Stimulated activated CD8-positive, alpha-beta memory T cell treated with anti-CD3 and anti-CD28 coated beads, Interleukin-4, amount 100 ng/mL, for 24 hours (primary cell): ENCODE measurements at places on chromosomes 5 and 9.

GRCh38 chr9:70192707-70193106 lies 66.1 kb upstream of the SMC5 start:
- DNase-seq = no peak

DNA sequence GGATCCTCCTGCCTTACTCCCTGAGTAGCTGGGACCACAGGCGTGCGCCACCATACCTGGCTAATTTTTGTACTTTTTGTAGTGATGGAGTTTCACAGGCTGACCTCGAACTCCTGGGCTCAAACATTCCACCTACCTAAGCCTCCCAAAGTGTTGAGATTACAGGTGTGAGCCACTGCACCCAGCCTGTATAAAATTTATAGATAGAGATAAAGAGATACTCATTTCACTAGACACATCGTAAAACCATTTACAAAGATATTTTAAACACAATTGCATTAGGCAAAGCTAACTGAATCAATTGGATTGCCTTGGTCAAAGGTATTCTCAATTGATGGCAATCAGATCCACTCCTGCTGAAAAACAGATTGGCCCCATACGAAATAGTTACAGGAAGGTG lies 52.0 kb downstream of the PDE6A start:
- no peak for DNase-seq

DNA sequence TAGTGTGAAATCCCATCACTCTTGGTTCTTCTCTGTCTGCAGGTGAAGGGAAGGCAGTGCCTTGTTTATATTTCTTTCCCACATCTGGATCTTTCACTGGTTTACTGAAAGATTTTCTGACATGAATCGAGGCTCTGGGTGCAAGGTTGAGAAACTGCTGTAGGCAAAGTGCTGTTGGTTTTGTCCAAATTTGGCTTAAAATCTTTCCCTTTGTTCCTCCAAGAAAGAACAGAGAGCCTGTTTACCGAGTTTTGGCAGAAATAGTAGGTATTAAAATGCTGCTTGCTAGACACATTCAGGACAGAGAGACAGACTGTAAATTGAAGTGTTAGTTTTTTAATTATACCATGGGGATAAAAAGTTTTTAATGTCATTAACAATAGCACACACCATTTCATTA lies 21.5 kb downstream of the SKP2 start:
- DNase-seq = no peak

DNA sequence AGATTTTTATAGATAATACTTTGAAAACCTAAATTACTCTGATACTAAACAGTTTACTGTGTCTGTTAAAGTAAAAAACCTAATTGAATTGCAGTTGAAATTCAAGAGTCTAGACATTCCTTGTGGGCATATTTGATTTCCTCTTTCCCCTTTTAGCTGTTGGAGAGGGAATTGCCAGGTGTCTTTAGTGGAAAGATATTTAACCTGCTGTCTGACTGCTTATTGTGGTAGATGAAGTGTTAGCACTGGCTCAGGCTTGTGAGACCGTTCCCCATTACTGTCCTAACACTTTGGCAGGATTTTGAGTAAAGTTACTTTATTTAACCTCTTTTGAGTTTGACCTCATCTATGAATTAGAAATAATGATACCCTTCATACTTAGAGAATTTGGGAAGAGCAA lies 16.4 kb downstream of the MAP3K1 start:
- no peak for DNase-seq

- no peak for DNase-seq
Observed at GRCh38 chr5:98605426-98605825, 168.0 kb upstream of the RGMB start.

DNA sequence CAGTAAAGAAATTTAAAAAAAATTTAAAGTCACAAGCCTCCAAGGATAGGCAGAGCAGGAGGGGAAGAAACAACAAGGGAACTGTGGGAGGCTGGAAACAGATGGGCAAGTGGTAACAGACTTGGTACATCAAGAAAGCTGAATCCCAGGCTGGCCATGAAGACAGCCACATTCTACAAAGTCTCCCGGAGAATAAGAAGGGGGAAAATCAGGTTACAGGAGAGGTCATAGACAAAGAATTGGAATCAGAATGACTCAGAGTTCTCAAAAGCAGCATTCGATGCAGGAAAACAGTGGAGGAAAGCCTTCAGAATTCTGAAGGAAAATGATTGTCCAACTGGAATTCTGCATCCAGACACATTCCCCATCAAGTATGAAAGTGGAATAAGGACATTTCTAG lies 129.7 kb downstream of the ADAMTS2 start:
- no peak for DNase-seq

DNA sequence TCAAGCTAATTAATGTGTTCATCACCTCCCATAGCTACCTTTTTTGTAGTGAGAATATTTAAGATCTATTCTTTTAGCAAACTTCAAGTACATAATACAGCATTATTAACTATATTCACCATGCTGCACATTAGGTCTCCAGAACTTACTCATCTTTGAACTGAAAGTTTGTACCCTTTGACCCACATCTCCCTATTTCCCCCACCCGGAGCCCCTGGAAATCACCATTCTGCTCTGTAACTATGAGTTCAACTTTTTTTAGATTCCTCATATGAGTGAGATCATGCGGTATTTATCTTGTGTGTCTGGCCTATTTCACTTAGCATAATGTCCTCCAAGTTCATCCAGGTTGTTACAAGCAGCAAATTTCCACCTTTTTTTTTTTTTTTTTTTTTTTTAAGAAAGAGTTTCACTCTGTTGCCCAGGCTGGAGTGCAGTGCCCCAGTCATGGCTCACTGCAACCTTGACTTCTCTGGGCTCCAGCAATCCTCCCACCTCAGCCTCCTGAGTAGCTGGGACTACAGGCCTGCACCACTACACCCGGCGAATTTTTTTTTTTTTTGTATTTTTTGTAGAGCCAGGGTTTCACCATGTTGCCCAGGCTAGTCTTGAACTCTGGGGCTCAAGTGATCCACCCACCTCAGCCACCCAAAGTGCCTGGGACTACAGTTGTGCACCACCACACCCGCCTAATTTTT lies 100.4 kb upstream of the SAP30L start:
- DNase-seq = no peak

- no peak for DNase-seq
Observed at GRCh38 chr9:131125038-131125287, 423 bp upstream of the NUP214 start.

DNA sequence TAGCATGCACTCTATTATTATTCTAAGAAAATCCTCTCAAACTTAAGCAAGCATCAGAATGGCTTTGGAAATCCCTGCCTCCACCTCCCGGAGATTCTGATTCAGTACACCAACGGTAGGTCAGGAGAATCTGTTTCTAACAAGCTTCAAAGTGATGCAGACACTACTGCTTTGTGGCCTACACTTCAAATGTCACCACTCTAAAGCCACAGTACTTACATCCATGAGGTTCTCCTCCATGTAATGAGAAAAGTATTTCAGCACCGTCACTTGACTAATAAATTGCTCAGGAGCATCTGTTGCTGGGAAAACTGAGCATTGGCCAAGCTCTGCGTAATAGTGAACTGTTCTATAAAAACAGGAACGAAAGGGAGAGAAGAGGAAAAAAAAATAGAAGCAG lies 4.8 kb downstream of the PLK2 start:
- no peak for DNase-seq

- no peak for DNase-seq
Observed at GRCh38 chr5:77492653-77493000, 511 bp upstream of the WDR41 start.

GRCh38 chr5:36778336-36778735 lies 98.2 kb upstream of the NIPBL start:
- DNase-seq = no peak

GRCh38 chr9:105693435-105694189 lies 729 bp upstream of the TMEM38B start:
- no peak for DNase-seq

GRCh38 chr5:115494570-115495289 lies 49.8 kb downstream of the FEM1C start:
- DNase-seq = no peak

DNA sequence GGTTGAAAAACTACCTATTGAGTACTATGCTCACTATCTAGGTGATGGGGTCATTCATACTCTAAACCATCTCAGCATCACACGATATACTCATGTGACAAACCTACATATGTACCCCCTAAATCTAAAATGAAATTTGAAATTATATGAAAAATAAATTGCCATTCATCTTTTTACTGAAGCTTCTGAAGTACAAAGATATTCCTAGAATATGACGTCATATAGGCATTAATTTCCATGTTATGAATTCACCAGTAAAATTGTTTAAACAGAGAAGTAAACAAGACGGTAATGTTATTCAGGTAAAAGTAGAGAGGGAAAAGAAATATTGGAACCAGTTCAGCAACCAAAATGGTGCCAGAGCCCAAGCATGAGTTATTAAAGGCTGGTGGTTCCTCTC lies 173.0 kb downstream of the MRPS30 start:
- DNase-seq = no peak

GRCh38 chr5:179265514-179266290 lies 79.6 kb downstream of the ADAMTS2 start:
- DNase-seq = no peak

- no peak for DNase-seq
Observed at GRCh38 chr5:89707891-89708290, 701.7 kb downstream of the CETN3 start.

- DNase-seq = no peak
Observed at GRCh38 chr5:124843596-124843899, 97.1 kb upstream of the ZNF608 start.
